Kidney tubule cell (primary cell): ENCODE measurements at places on chromosomes 4 and X.

GRCh38 chr4:22508376-22508775, 7.5 kb downstream of the ADGRA3 start:
- no peak for DNase-seq

- DNase-seq: no peak
Observed at GRCh38 chr4:155891058-155891457, 12.4 kb upstream of the TDO2 start.

DNA sequence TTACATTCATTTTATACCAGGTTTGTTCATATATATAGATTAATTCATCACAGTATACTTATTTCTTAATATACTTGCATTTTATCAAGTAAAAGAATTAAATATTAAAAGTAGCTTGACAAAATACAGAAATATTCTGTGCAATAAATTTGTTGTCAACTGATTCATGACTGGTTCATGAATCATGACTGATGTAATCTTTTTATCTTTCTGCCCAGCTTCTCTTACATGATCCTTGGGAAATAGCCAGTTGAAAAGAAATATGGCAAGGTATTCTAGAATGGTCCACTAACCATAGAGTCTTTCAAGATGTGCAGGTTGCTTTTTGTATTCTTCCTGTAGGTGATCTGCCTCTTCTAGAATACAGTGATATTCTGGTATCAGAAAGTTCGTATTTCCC, 4.2 kb upstream of the CCNA2 start:
- peak; percentile 56 for DNase-seq

DNA sequence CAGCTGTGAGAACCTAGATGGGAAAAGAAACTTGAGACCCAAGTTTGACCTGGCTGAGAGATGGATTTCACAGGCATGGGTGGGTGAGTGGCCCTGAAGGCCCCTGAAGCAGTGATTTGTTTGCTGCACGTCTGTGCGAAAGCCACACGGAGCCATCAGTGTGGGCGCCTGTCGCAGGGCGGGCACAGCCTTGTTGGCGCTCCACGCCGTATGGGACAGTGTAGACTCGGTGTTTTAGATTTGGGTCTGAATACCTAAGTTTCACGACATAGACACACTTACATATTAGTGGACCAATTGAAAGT, 21.9 kb upstream of the UVSSA start:
- no peak for DNase-seq
